ENCODE measurements at places on chromosomes 2 and 18. TPM values are rescaled to one million over a fixed set of nuclear protein-coding genes. Genes with fewer than 3 reads are reported as not detected.

FSIP2 gene
- 0.22 TPM for total RNA-seq

CCDC178 gene
- total RNA-seq: 2.7 TPM

LOXHD1 gene
- total RNA-seq: not detected

CFAP65 gene
- total RNA-seq: not detected

ELOA2 gene
- not detected for total RNA-seq
